ENCODE measurements at places on chromosomes 3 and 15. TPM values are rescaled to one million over a fixed set of nuclear protein-coding genes. Genes with fewer than 3 reads are reported as not detected.

The CCDC66 gene
- 41.6 TPM for total RNA-seq

The ZIC4 gene
- total RNA-seq = not detected

The CMTM8 gene
- 5.4 TPM for total RNA-seq

The DNASE1L3 gene
- total RNA-seq = not detected

The ALPK3 gene
- total RNA-seq = 0.30 TPM

All from T-helper 2 cell treated with Interferon-gamma antibody and Interleukin-4, amounts not matched to agents 100 ng/mL and 5 ng/mL, for 36 hours (primary cell).